ENCODE measurements at places on chromosomes 6 and 20. TPM values are rescaled to one million over a fixed set of nuclear protein-coding genes. Genes with fewer than 3 reads are reported as not detected.

DNA sequence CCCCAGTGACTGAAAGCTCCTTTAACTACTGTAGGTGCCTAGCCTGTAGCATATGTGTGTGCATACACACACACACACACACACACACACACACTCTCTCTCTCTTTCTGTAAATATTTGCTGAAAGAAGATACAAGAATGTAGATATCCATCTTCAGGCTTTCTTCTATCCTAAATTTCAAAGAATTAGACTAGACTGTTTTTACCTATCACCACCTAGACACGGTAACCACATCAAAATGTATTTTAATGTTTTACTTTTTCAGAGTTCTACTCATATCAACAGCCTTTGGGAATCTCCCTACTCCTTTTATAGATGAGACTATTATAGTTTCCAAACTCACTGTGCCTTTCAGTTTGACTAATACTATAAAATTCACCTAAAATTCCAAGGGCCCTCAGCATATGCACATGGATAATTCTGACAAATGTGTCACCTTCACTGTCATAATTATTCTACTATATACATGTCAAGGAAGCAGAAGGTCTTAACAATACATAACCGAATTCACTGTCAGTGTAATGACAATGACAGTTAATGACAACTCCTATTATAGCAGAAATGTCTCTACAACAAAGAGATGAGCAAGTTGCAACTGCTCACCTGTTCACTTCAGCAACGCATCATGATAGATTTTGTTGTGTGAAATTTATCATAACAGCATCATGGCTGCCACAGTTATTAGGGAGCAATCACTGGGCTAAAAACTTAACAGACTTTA, 236.5 kb downstream of the GMPR start:
- no peak for DNase-seq

DNA sequence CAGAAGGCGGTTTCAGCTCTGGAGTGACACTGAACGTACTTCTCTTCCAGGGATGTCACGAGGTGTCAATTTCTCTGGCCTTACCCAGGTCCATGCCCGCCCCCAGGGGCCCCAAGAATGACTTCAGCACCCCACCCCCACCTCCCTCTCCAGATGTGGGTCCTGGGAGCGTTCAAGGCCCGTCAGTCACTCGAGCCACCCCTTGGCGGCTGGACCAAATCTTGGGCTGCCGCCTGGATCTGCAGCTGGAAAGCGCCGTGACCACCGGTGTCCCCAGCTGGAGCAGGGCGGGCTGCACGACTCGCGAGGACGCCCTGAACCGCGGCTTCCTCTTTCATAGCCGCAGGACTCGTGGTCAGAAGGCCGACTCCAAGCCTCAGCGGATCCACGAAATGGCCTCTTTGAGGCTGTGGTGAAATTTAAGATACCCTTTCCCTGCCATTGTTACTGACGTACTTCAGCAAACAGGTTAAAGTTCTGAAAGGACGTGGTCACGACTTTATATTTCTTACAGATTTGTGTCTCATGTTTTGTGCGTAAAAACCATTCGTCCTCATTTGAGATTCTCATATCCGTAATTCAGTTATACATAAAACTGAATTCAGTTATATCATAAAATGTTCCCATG, 29.3 kb downstream of the TRIM38 start:
- DNase-seq = peak; percentile 43

DNA sequence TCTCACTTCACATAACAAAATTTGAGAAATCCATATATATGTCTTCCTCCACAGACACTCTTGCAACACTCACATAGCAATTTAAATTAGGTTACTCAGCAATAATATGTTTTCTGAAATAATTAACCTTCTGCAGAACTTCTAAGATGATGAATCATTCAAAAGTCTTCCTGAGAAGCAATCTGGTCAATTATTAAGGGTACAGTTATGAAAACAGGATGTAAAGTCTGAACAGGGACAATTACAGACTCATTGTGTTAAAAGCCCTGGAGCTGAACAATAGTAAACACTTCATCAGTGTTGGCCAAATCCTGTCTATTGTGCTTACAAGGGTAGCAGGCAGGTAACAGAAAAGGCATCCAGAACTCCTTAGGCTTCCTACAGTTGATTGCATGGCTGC, 75.4 kb downstream of the FILIP1 start:
- DNase-seq = no peak

DNA sequence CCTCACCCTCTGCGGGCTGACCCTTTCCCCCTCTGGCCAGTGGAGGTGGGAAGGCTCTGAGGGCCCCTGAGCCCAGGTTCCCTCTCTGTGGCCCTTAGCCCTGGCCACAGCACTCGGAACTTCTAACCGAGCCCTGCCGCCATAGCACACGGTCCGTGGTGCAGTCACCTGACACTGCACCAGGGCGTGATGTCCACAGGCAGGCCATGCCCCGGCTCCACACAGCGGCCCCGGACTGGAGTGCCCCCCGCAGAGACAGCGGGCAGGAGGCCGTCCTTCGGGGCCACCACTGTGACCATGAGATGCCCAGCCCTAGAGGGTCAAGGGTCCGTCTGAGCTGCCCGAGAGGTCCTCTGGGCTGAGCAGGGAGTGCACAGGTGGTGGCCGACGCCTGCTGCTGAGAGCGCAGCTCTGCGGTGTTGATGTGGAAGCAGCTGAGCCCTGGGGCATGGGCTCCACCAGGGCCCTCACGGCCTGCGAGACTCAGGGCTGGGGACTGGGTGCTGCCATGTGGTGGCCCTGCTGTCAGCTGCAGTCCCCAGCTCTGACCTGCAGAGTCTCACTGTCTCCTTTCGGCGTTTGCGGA, 11.2 kb upstream of the BHLHE23 start:
- no peak for DNase-seq

DNA sequence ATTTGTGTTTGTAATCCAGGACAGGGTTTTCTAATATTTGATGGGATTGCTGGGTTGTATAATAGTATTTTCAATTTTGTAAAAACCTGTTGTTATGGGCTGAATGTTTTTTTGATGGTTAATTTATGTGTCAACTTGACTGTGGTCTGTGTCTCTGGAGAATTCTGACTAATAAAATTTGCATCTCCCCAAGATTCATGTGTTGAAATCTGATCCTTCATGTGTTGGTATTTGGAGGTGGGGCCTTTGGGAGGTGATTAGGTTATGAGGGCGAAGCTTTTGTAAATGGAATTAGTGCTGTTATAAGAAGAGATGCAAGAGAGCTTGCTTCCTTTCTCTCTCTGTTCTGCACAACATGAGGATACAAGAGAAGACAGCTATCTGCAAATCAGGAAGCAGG, 48.7 kb upstream of the SAMD5 start:
- no peak for DNase-seq

DNA sequence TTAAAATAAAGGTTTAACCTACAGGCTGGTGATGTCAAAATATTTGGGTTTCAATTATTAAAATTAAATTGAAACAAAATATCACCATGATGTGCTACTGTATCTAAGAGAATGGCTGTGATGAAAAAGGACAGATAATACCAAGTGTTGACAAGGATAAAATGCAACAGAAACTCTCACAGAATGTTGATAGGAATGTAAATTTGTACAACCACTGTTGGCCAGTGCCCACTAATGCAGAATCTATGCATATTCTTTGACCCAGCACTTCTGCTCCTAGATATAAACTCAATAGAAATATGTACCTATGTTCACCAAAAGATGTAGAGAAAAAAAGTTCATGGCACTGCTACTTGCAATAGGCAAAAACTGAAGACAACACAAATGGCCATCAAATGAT, 41.1 kb upstream of the BTBD3 start:
- no peak for DNase-seq

DNA sequence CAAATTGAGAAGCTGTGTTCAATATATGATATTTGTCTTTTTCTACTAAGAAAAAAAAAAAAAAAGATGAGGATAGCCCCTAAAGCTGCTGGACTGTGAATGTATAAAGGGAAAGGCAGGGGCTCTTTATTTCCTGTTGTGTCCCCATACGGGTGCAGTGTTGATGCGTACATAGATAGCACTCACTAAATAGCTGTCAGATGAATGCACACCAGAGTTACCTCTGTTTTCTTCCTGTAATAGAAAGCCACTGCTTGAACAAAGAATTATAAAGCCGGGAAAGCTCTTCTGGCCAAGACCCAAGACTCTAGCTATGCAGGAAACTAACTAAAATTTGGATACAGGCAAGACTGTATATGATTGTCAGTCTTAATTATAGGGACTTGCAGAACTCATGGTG, 260.0 kb downstream of the FARS2 start:
- no peak for DNase-seq

GRCh38 chr20:44800391-44801046, 9.8 kb downstream of the RIMS4 start:
- no peak for DNase-seq

DNA sequence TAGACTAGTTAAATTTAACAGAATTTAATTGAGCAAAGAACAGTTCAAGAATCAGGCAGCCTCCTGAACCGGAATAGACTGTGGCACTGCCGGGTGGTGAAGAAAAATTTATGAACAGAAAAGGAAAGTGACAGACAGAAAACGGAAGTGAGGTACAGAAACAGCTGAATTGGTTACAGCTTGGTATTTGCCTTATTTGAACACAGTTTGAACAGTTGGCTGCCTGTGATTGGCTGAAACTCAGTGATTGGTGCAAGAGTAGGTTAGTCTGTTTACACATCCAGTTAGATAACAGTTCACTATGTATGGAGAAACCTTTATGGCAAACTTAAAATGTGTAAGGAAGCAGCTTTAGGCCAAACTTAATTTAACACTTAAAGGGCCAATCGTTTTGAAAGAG, 116.0 kb upstream of the CITED2 start:
- no peak for DNase-seq

GRCh38 chr6:143607974-143608373, 69.8 kb upstream of the PHACTR2 start:
- DNase-seq = no peak

GRCh38 chr20:32532246-32532645, 52.9 kb downstream of the NOL4L start:
- DNase-seq = no peak

DNA sequence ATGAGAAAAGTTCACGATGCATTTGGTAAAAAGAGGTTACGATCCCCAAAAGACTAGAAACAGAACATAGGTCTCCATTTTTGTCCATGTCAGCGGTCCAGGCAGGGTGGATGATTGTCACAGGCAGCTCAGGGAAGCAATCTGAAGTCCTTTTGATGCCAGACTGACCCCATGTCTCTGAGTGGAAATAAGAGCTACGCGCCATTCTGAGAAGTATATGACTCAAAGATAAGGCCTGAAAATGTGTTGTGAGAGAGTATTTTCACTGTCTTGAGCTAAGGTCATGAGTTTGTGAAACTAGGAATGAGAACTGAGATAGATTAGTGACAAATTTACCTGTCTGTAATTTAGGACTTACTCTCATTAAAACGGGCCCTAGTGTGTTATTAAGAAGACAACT, 69.5 kb downstream of the LYRM4 start:
- DNase-seq = no peak

DNA sequence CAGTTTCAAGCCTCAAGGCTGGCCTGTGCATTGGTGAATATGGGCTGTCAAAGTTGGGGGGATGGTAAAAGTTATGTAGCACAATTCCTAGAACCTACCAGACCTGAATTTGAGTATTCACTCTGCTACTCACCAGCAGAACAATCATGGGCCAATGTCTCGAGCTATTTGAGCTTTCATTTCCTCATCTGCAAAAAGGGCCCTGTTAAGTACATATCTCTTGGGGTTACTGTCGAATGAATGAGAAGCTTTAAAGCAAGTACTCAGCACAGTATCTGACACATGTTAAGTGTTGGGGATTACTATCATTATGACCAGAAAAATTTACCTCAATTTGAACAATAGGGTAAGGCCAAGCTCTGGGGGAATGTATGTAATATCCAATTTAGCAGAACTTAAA, 13.5 kb upstream of the ENPP4 start:
- DNase-seq = no peak

DNA sequence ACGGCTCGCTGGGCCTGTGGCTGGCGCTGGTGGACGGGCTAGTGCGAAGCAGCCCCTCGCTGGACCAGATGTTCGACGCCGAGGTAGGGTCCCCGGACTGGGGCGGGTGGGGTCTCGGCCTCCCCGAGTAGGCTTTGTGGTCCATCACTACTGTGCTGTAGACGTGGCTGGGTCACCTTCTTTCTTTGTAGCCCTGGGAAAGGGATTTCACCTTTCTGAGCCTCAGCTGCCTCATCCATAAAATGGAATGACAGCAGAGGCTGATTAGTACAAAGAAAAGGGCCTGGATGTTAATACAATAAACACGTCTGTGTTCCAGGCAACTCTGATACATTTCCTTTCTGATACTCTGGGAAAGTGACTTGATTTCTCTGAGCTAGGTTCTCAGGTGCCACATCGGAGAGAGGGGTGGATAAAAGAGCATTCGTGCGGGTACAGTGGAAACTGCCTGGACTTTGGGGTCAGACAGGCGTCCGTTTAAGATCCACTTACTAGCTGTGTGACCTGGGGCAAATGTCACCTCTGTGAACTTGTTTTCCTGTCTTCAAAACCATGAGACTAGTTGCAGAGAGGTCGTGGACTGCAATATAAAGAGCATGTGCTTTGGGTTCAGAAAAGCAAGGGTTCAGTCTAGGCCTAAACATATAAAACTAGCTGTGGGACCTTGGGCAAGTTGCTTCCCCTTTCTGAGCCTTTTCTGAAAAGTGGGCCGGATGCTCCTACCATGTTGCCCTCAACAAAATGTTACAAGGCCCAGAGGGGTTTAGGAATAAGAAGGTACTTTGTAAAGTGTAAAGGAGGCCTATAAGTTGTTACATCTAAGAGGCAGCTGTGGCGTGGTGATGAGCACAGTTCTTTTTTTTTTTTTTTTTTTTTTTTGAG, 896 bp downstream of the SYS1 start:
- no peak for DNase-seq

DNA sequence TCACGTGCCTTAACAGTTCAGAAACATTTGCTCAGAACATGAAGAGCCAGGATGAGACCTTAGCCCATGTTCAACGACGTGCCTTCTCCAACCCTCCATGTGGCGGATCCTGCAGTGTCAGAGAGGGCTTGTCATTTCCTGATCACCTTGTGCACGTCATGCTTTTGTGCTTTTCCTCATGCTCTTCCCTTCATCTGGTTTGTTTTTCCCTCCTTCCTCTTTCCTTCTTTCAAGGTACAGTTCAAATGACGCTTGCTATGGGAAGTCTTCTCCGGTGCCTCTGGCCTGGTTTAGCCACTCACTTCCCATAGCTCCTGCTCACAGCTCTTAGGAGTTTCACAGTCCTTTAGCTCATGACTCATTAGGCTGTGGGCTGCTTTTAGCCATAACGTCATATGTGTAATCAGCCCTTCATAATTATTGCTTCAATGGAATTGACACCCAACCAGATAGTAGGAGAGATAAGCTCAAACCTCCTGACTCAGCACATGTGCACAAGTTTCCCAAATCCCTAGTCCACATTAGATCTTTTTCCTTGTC, 102.7 kb upstream of the CNKSR3 start:
- DNase-seq = no peak

Gene DEFB121
- not detected for total RNA-seq

Gene EDN3
- total RNA-seq = 0.82 TPM

Gene BCL2L1
- total RNA-seq = 32.6 TPM

Gene APOBEC2
- not detected for total RNA-seq

Gene PRND
- total RNA-seq = 2.0 TPM

Gene GINS1
- 9.8 TPM for total RNA-seq

Gene FAM162B
- 1.2 TPM for total RNA-seq

Gene UST
- 39.5 TPM for total RNA-seq

All from frontal cortex (tissue), 4 donors.